ENCODE measurements at places on chromosomes 2 and 18.

- DNase-seq = no peak
Measured at GRCh38 chr2:238286987-238287736, 1.2 kb downstream of the PER2 start.

DNA sequence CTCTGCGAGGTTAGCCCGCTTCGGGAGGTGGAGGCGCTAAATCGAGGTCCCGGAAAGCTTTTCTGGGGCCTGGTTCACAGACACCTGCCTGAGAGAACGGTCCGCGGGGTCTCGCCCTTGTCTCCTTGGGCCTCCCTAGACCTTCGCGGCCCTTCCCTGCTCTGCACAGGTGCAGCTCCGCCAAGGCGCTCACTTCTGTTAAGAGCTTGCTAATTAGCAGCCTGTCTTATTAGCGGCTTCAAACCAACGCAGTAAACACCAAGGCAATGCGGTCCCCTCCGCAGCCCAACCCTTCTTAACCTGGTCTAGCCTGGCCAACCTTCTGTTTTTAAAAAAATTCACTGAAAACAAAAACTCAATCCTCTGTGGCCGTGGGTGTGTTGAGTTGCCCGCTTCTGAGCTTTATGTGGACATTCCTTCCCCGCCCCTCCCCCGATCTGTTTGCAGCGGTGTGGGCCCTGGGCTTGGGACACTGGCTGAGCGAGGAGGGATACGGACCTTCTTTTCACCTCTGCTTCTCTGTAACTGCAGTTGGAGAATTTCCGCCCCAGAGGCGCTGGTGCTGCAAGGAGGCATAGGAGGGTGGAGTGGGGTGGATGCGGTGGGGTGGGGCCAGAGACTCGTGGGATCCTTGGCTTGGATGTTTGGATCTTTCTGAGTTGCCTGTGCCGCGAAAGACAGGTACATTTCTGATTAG is 3.4 kb upstream of the HOXD4 start:
- no peak for DNase-seq

DNA sequence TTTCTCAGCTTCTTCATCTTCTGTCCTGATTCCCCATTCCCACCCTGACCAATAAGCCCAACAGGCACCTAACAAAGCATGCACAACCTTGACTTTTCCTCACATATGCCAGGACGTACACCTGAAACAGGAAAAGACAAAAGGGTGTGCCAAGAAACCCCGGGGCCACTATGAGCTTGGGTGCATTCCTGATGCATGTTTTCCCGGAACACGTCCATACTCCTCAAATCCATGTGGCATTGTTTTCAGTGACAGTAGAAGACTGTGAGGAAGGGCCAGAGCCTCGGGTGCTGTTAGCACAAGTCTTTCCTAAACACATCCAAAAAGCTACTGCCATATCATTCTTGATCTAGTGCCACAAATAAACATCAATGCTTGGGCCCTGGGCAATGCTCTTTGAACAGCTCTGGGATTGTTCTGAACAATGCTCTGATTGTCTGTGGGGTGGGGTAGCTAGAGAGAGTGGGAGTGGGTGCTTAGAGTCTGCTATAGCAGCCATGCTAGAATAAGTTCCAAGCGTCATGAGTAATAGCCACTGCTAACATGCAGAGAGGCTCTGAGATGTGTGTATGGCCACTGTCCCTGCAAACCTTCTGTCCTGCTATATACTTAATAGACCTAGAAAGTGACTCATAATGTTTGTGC is 181.7 kb upstream of the CRIM1 start:
- no peak for DNase-seq

DNA sequence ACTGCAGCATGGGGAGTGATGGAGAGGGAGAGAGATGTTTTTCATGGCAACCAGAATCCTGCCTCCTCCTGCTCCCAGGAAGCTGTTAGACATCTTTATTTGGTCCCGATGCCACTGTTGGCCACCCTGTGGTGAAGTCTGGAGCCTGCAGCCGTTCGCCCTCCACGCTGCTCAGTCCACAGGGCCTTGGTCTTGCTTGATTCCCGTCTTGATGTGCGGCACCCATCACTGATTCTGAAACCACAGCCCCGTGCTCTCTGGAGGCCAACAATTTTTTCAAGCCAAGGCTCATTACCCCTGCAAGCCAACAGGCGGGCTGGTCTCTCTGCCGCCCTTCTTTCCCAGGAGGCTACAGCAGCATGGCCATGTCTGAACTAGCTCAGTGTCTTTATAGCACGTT is 24.5 kb downstream of the SIGLEC15 start:
- DNase-seq = no peak

- DNase-seq = no peak
Measured at GRCh38 chr2:198659096-198659870, 798.5 kb downstream of the SATB2 start.

GRCh38 chr2:64143169-64144056 is 807 bp downstream of the PELI1 start:
- no peak for DNase-seq

DNA sequence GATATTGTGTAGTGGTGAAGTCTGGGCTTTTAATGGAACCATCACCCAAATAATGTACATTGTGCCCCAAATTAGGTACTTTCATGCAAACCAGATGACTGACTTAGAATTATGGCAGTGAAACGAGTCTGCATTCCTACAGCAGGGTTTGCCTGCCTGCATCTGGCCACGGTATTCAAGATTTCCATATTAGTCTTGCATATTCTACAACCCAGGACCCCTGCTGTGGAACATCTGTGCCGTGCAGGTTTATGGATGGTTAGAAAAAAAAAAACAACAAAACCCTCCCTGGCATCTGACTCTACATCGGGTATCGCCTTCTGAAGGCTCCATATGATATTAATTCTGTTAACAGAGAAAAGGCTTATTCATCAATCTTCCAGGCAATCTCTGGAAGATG is 394.8 kb downstream of the DCDC2C start:
- DNase-seq = no peak

- DNase-seq = no peak
Measured at GRCh38 chr2:37570773-37571586, 100.5 kb downstream of the CDC42EP3 start.

GRCh38 chr2:99988599-99988998 is 153.8 kb downstream of the AFF3 start:
- DNase-seq = no peak

- DNase-seq = no peak
Measured at GRCh38 chr18:53997064-53997463, 227.4 kb downstream of the MBD2 start.

DNA sequence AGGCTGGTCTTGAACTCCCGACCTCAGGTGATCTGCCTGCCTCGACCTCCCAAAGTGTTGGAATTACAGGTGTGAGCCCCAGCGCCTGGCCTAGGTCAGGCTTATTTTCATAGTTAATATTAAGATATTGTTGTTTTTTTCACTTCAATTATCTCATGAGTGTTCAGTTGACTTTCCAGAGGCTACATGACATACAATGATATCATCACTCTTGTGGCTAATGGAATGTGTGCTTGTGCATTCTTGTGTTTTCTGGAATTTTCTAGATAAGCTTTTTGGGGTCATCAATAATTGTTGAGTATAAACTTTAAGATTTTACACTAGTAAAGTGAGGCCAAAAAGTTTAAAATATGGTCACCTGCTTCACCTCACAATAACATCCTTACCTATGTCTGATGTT is 180.9 kb downstream of the FIGN start:
- no peak for DNase-seq

DNA sequence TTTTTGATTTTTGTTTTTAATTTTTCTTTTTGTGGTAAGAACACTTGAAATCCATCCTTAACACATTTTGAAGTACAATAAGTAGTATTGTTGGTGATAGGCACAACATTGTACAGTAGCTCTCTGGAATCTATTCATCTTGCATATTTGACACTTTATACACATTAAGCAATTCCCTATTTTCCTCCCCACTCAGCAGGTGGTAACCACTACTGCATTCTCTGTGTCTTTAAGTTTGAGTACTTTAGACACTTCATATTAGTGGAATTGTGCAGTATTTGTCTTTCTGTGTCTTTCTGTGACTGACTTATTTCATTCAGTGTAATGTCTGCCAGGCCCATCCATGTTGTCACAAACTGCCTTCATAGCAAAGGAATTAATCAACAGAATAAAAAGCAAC is 471.7 kb upstream of the CDH20 start:
- DNase-seq = no peak

- DNase-seq = no peak
Measured at GRCh38 chr2:121333834-121334558, 49.0 kb upstream of the TFCP2L1 start.

- peak; percentile 8 for DNase-seq
Measured at GRCh38 chr2:233211548-233211895, 40.0 kb upstream of the ATG16L1 start.

DNA sequence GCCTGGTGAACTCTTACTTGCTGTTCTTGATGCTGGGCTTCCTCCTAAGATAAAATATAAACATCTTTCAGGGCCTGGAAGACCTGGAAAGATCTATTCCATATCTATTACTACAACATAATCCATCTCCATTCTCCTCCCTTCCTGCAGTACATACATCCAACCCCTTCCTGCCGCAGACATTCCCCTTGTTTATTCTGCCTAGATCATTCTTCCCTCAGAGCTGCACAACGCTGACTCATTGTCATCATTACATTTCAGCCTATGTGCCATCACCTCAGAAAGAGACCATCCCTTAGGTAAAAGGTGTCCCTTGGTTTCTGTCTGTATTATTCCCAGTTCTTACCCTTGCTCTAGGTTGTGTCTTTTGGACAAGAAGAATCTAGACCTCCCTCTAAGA is 2.5 kb upstream of the CDH7 start:
- no peak for DNase-seq

DNA sequence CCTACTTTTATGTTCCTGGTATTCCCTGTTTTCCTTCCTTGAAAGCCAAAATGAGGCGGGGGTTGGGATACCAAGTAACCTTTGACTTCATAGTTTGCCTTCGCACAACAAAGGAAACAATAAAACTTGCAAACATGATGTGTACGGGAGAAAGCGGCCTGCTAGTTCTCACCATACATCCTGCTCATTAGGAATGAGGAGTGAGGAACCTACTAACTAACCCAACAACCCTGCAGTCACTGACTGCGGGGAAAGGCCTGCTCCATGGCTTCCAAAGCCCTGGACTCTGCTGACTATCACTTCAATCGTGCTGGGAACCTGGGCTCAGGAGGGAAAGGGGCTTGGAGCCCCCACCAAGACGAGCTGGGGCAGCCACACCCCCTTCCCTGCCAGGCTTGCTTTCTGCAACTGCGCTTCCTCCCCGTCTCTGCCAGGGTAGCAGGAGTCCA is 24.2 kb downstream of the RPL31 start:
- DNase-seq = no peak

DNA sequence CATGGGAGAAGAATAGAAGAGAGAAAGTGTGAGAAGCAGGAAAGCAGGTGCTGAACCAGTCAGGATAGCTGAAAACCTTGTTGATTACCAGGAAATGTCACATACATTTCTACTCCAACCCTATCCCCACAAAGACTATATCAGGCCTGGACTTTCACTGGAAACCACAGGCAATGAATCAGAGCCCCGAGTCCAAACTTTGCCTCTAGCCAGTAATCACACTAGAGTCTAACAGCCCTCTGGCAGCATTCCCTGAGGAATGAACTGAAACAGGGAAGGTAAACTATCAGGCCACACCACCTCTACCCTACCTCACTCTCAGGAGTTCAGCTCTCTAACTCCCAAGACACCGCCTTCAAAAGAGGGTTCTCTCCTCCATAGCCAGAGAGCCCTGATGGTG is 18.7 kb upstream of the IHH start:
- DNase-seq = no peak

DNA sequence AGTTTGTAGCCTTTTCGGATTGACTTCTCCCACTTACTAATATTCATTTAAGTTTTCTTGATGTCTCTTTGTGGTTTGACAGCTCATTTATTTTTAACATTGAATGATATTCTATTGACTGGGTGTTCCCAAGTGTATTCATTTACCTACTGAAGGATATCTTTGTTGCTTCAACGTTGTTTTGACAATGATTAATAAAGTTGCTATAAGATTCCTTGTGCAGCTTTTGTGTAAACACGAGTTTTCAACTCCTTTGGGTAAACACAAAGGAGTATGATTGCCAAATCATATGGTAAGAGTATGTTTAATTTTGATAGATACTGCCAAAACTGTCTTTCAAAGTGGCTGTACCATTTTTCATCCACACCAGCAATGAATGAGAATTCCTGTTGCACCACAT is 1200.9 kb downstream of the DSC3 start:
- no peak for DNase-seq

GRCh38 chr18:6088432-6088831 is 193.1 kb upstream of the TMEM200C start:
- no peak for DNase-seq

GRCh38 chr2:173524256-173524955 is 169.7 kb downstream of the CDCA7 start:
- no peak for DNase-seq

DNA sequence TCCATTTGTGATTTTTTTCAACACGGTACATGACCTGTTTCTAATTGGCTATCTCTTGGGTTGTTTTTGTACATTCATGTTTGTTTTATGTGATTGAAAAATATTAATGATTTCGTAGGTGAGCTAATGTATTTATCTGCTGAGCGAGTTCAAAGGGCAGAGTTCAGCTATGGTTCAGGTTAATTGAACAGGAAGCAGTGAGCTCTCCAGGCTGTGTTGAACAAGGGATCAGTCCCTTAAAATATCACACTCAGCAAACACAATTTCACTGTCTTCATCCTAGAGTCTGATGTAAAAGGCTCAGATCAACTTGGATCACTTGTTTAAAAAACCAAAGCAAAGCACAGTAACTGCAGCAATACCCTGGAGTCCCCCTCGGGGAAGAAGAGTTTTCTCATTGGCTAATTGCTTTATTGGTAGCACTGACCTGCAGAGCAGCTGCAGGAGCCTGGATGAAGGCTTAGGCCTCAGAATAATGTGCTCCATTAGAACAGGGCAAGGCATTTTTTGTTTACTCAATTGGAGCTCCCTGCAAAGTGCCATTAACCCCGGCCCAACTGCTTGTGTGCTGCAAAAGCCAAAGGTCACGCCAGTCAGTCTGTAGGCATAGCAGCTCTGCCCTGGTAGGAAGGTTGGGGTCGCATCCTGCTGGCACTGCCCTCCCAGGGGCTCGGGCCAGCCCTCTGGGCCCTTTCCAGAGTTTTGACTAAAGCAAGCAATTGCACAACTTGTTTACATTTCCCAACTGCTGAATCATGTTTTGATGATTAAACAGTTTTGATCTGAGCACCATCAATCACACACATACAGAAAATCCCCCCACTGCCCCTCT is 10.5 kb downstream of the ONECUT2 start:
- DNase-seq = no peak

- no peak for DNase-seq
Measured at GRCh38 chr2:158586491-158586890, 129.7 kb downstream of the PKP4 start.

All from hypothalamus (tissue), 51 donors.